Activated T-helper 17 cell treated with anti-CD3 and anti-CD28 coated beads, Interleukin-2, amount 50 U/mL, for 72 hours (primary cell): ENCODE measurements at places on chromosomes 4 and X.
A peak's percentile ranks its signal among the peaks of the same experiment; 100 is the strongest.

DNA sequence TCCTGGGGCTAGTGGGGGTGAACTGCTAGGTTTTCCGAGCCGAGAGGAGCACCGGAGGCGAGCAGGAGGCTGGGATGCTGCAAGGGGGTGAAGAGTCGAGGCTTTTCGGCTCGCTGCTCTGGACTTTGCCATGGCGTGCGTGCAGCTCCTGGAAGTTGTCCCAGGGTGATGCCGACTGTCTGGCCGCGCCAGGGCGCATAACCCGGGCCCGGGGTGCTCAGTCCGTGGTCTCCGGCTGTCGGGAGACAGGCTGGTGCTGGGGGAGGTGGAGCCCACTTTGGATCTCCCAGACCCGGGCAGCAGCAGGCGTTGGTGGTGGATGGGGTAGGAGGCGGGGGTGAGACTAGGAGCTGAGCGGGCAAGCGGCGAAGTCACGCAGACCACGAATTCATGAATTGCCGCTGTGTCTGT lies 793 bp downstream of the GRIA3 start:
- ATAC-seq, result no peak

- ATAC-seq, result no peak
Measured at GRCh38 chr4:136935871-136936270, 596.4 kb downstream of the PCDH18 start.

- ATAC-seq, result no peak
Measured at GRCh38 chr4:751676-752075, 46.0 kb downstream of the PCGF3 start.

DNA sequence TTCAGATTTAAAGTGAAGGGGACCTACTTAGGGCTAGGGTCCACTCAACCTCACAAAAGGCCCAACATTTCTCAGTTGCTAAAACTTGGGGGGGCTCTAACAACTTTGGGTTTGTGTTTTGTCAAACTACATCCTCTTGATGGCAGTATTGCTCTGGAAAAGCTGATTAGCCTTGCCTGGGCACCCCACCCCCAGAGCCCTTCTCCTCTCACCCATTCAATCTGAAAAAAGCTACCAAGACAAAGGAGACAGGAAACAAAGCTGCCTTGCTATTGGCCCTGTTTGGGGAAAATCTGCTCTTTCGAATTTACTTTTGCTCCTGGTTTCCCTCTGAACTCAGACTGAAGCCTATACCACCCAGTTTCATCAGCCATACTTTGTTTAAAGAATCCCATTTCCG lies 195.2 kb upstream of the STK26 start:
- peak; percentile 81 for ATAC-seq

- ATAC-seq, result no peak
Measured at GRCh38 chrX:136261321-136261720, 10.1 kb upstream of the MAP7D3 start.

GRCh38 chr4:164807611-164808010 lies 53.7 kb downstream of the SMIM31 start:
- no peak for ATAC-seq

DNA sequence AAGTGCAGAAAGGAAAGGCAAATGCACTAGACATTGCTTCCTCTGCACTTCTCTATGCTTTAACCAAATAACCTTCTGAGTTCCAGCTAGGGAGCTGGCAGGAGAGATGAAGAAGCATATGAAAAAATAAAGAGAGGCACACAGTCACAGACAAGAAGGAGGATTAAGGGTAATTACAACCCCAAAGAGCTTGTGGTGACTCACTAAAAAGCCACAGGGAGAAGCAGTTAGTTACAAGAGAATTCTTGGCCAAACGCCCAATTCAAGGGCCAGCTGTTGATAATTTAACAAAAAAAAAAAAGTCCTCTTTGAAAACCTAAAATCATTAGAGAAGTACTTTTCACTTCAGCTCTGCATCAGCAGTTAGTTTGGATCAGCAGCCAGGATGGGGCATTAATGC lies 478.0 kb downstream of the KCNIP4 start:
- ATAC-seq, result no peak
